ENCODE measurements at places on chromosomes 6 and 20.

DNA sequence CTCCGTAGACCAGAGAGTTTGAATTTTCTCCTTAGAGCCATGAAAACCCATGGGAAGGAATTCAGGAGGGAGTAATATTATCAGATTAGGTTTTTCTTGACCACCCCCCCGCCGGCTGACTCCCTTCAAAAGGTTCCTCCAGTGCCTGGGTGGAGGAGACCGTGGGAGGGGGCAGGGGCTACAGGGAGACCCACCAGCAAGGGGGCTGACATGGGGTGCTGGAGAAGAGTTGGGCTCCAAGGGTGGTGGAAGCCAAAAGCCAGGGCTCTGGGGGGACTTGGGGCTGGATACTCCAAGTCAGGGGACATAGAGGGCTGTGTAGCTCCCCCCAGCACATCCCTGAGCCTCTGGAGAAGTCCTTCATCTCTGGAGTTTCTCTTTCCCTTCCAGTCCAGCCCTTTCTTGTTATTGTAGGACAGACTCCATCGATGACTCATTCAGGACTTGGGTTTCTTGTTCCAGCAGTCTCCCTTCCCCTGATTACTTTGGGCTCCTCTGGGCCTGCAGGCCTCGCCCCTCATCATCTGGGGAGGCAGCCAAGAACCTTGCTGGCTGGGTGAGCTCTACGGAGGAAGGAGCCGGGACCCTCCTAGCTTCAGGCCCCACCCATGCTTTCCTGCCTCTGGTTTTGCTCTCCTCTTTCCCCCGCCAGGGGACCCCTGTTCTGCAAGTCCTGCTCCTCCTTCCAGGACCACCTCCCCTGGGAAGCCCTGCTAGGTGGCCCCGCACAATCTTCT is 10.5 kb upstream of the KIAA1755 start:
- no peak for DNase-seq

DNA sequence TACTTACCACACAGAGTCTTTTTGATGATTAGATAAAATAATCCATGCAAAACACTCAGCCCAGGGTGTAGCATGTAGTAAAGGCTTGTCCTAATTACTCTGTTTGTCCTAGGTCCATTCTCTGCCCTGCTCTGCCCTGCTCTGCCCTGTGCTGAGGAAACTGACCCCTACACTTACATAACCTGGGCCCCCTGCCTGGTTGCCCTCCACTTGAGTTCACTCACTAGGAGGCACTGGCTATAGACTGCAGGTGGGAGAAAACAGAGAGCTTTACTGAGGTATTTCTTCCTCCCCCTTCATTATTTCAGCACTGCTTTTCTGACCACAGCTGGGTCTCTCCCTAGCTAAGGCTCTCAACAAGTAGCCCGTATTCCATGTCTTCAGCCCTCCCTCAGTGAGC is 70.9 kb upstream of the TBX18 start:
- DNase-seq = no peak

DNA sequence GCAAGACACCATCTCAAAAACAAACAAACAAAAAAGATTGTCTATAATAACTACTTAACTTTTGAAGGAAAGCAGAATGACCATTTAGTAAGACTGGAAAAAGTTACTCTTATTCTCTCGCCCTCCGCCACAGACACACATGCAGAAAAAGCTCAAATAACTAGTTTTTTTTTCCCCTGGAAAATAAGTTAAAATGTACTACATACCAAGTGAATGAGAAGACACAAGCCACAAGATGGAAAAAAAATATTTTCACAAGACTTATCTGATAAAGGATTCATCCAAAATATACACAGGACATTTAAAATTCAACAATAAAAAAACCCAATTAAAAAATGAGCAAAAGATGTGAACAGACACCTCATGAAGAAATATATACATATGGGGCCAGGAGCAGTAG is 31.9 kb downstream of the NUDT3 start:
- DNase-seq = no peak

DNA sequence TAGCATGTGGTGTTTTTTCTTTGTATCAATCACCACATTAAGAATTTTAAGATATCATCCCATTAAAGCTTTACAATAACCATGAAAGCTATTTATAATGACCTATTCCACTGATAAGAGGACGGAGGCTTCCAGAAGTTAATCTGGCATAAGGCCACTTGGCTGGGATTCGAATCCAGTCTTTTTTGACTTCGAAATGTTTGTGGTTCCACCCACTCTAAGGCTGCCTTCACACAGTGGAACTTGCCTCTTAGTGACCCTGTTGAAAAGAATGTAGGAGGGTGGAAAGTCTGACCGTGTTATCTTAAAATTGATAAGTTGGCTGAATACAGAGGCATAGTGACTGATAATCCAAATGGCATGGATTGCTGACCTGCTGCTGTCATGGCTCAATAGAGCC is 959.7 kb downstream of the KIF16B start:
- no peak for DNase-seq

- DNase-seq = no peak
Measured at GRCh38 chr6:74733830-74734620, 471.8 kb downstream of the COL12A1 start.

GRCh38 chr20:22411627-22412450 is 172.5 kb downstream of the FOXA2 start:
- DNase-seq = no peak

DNA sequence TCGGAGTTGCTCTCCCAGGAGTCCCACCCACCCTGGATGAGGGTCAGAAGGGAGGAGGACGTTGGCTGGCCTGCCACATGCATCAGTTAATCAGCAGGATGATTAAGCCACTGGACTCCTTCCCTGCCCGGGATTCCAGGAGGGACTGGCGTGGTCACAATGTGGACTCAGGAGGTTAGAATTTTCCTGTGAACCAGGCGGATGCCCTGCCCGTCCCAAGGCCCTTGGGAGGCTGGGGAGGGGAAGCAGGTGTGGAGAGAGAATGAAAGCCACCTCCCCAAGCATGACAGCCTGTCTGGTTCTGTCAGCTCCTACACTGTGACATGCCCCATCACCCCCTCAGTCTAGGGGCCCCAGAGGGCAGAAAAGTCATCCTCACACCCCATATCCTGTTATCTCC is 11.6 kb upstream of the ITPR3 start:
- no peak for DNase-seq

All from activated naive CD4-positive, alpha-beta T cell (primary cell).